ENCODE measurements at places on chromosomes 1 and 21.
A peak's percentile ranks its signal among the peaks of the same experiment; 100 is the strongest.

DNA sequence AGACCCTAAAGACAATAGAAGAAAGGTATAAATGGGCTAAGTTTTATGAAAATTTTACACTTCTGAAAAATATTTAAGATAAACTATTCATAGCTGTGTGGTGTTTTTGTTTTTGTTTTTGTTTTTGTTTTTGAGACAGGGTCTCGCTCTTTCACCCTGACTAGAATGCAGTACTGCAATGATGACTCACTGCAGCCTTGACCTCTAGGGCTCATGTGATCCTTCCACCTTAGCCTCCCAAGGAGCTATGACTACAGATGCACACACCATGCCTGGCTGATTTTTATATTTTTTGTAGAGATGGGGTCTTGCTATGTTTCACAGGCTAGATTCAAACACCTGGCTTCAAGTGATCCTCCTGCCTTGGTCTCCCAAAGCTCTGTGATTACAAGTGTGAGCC is 66.6 kb downstream of the PUM1 start:
- DNase-seq, result no peak

DNA sequence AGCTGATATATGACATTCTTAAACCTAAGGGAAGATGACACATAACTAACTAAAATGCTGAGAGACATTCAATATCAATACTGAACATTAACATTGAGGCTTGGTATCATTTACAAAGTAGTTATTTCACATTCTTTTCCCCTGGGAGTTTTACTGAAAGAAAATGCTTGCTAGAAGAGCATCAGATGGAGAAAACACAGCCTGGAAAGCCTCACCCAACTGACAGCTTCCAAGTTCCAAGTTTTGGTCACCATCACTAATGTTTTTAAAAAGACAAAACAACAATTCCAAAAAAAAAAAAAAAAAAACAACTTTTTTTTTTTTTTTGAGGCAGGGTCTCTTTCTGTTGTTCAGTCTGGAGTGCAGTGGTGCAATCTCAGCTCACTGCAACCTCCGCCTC is 80.6 kb downstream of the DSCAM start:
- DNase-seq, result no peak

- DNase-seq, result no peak
Observed at GRCh38 chr1:87404296-87404695, 75.6 kb downstream of the LMO4 start.

- DNase-seq, result no peak
Observed at GRCh38 chr1:92992054-92992453, 30.8 kb upstream of the DIPK1A start.

GRCh38 chr1:232988572-232989040 is 38.2 kb downstream of the NTPCR start:
- peak; percentile 41 for DNase-seq

- no peak for DNase-seq
Observed at GRCh38 chr1:56317722-56318121, 261.6 kb downstream of the PLPP3 start.

DNA sequence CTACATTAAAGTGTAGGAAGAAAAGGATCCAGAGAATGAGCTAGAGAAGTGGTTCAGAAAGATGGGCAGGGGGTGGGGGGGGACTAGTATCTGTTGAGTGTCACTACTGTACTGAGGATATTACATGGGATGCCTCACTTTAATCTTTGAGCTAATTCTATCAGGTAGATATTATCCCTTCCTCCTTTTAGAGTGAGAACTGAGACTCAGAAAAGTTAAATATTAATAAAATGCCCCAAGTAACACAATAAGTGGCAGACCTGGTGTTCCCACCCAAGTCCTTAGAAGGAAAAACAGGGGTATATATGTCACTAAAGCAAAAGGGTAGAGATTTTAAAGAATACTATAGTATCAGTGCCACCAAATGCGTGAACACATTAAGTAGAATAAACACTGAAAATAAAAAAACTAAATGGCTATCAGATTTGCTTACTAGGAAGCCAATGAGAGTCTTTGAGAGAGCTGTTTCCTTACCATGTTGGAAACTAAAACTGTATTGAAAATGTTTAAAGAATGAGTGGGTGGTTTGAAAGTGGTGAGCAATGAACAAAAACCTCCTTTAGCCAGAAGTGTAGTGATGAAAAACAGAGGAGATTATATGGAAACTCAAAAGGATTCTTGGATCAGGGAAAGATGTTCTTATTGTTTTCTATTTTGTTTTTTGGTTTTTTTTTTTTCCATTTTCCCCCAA is 230.8 kb downstream of the BARHL2 start:
- DNase-seq, result no peak

- DNase-seq, result peak; percentile 41
Observed at GRCh38 chr1:10646347-10646861, 150.0 kb downstream of the CASZ1 start.

DNA sequence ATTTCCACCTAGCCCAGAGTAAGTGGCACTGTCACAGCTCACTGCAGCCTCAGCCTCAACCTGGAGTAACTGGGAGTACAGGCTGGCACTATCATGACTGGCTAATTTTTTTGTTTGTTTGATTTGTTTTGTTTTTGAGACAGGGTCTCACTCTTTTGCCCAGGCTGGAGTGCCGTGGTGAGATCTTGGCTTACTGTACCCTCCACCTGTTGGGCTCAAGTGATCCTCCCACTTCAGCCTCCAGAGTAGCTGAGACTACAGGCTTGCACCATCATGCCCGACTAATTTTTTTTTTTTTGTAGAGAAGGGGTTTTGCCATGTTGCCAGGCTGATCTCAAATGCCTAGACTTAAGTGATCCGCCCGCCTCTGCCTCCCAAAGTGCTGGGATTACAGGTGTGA is 2.5 kb downstream of the UCK2 start:
- DNase-seq, result no peak

DNA sequence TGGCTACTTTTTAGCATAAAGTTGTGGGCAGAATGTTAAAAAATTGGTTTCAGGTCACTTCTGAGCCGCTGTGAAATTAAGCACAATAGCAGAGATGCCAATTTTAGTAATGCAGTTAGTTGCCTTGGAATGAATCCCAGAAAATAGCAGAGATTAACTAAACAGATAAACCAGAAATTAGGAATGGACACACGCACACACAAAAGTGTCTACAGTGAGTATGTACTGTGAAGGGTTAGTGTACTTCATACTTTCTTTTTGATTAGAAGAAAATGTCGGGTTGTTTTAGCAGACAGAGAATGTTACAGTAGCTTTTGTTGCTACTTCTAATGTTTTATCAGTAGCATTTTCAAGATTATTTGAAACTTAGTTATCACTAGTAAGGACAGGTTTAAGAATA is 106.7 kb downstream of the LEPR start:
- DNase-seq, result no peak

DNA sequence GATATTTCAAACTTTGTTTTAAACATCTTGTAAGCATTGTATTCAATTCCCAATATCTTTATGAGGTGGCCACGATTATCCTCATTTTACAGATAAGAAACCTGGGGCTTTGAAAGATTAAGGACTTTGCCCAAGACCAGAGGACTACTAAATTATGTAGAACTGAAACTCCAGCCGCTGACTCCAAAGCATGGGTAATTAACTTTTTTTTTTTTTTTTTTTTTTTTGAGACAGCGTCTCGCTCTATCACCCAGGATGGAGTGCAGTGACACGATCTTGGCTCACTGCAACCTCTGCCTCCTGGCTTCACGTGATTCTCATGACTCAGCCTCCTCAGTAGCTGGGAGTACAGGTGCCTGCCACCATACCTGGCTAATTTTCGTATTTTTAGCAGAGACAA is 68.7 kb downstream of the ALG14 start:
- DNase-seq, result peak; percentile 11

DNA sequence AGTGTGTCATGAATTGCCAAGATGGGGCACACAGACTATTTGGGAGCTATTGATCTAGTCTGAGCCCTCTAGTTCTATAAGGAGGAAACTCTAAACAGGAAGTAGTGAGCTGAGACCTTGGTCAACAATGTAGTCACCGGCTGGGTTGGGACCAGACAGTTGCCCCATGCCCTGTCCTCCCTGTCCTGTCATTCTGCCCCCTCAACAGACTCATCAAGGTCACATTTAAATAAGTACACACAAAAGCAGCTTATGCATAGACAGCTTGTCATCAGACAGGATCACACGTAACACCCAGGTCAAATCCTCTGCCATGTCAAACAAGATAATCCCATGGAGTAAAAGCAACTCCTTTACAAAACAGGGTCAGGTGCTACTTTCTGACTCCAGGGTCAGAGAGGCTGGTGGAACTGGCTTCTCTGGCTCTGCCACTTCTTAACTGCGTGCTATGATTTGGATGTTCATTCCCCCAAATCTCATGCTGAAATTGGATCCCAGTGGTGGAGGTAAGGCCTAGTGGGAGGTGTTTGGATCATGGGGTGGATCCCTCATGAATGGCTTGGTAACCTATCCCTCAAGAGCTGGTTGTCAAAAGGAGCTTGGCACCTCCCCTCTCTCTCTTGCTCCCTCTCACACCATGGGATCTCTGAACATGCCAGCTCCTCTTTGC is 128.9 kb downstream of the HIVEP3 start:
- DNase-seq, result no peak

DNA sequence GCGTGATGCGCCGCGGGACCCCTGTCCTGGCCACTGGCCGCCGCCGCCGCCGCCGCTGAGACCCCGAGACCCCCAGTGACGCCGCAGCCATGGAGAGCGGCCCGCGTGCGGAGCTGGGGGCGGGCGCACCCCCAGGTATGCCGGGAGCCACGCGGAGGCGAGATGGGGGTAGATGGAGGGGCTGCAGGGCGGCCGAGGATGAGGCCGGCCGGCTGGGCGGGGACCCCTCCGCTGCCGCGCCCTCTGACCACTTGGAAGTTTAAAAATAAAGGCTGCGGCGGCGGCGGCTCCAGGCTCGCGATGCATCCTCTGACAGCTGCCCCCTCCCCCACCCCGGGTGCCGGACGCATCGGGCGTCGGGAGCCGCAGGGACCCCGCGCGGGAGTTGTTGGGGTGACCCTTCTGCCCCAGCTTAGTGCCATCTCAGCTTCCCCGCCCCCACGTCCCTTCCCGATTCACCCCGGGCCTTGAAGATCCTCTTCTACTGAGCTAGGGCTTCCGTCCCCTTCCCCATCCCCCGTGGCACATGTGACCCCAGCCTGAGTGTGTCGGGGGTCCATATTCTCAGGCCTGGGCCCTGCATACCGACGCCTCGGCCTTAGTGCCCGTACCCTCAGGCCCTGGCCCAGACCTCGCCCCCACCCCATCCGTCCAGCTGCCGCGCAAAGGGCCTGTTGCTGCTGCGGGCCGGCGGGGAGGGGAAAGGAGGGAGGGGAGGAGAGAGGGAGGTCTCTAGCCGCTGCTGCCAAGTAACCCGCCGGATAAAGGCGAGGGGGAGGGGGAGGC is 562 bp downstream of the MAP7D1 start:
- DNase-seq, result peak; percentile 26

GRCh38 chr1:183318433-183318832 is 99.7 kb downstream of the NMNAT2 start:
- peak; percentile 65 for DNase-seq

DNA sequence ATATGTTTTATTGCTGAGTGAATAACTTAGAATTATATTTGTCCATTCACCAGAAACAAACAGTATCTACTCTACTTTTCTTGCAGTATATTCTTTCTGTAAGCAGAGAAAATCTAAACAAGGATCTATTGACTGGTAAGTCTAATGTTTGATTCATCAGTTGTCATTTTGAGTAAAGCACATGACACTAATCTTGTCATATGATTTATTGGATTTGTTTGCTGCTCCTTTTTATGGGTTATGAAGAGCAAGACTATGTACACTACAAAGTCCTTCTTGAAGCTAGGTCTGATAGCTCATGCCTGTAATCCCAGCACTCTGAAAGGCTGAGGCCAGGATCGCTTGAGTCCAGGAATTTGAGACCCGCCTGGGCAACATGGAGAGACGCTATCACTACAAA is 23.3 kb downstream of the KMO start:
- no peak for DNase-seq

DNA sequence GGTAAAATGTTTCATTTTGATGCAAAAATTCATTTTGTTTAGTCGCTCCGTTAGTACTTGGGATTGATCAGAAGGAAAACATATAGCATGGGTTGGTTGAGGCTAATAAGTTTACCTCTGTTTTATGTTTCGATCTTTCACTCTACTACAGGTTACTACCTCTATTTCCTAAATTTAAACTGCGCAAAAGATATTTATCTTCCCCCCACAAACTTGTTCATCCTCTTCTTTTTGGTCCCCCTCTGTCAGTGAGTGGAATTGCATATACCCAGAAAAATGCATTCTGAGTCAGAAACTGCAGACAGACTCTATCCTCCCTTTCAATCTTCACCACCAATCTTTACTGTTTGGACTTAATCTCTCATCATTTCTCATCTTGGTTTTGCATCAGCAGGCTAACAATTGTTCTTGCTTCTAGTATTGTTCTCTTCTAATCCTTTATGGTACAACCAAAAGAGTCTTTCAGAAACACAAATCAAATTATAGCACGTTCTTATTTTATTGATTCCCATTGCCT is 316.0 kb upstream of the ADGRL4 start:
- no peak for DNase-seq

- DNase-seq, result no peak
Observed at GRCh38 chr1:2352341-2352896, 38.9 kb downstream of the MORN1 start.

DNA sequence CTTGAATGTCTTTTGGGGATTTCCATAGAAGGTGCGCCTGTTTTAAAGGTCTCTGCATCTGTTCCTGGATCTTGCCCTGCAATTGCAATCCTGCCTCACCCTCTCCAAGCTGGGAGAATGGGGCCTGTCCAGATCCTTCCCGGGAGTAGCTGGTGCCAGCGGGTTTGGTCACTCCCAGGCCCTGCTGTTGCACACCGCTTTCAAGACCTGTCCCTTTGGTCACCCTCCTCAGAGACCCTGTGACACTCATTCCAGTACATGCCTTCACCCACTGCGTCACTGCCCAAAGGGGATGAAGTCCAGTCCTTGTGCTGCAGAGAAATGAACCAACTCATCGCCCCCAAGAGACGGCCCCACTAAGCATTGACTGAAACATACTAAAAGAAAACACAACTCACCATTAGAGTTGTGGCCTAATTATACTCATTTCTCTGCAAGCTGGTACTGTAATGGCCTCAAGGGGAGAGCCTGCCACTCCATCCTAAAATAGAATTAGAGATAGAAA is 1.9 kb upstream of the IRF2BP2 start:
- peak; percentile 43 for DNase-seq
